Left cardiac atrium (tissue), 4 donors: ENCODE measurements at places on chromosomes 11 and 22.

- DNase-seq, result no peak
Measured at GRCh38 chr22:40200795-40201530, 23.2 kb downstream of the TNRC6B start.

- DNase-seq, result no peak
Measured at GRCh38 chr11:113562981-113563461, 87.8 kb upstream of the DRD2 start.

DNA sequence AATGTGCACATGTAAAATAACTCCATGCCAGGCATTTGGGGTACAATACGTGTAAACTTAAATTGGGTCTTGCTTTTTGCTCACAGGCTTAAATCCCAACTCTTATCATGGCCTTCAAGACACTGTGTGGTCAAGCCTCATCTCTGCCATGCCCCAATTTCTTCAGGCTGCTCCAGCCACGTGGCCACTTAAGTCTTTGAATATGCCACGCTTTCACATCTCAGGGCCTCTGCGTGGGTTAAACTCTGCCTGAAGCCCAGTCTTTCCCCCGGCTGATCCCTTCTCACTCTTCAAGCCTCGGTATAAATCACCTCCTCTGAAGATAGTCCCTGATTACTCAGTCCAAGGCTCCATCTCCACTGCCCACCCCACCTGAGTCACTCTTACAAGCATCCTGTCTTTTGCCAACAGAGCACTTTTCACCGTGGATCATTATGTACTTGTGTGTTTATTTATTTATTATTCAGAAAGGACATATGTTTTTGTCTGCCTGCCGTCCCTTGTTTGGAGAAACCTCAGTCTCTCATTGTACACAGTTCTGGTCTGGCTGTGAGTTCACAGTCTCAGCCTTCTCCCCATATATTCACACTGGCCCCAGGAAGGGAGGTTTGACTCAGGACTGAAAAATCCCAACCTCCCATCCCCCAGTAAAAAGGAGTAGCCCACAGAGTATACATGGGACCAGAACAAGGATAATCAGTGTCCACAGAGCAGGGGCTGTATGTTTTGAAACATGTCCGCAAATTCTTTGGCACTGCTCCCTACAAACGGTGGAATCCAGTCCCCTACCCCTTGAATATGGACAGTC is 344.7 kb downstream of the MN1 start:
- DNase-seq, result no peak

GRCh38 chr22:31446767-31447166 is 42.9 kb downstream of the EIF4ENIF1 start:
- no peak for DNase-seq

GRCh38 chr11:59555601-59556114 is 44.3 kb downstream of the OR4D9 start:
- no peak for DNase-seq
